Mesenteric fat pad (tissue), 1 donor: ENCODE measurements at places on chromosomes 6 and 20. TPM values are rescaled to one million over a fixed set of nuclear protein-coding genes. Genes with fewer than 3 reads are reported as not detected.

- DNase-seq = no peak
These were observed 156.6 kb downstream of the OTOR start for GRCh38 chr20:16904751-16905150.

BMP6 gene
- total RNA-seq = 12.7 TPM

GRCh38 chr6:8236956-8237355 lies 134.6 kb upstream of the EEF1E1 start:
- DNase-seq = no peak

GRCh38 chr6:157912326-157912725 lies 69.3 kb upstream of the SYNJ2 start:
- DNase-seq = no peak

- DNase-seq = no peak
These were observed 5.8 kb upstream of the SRXN1 start for GRCh38 chr20:658731-659291.

DNA sequence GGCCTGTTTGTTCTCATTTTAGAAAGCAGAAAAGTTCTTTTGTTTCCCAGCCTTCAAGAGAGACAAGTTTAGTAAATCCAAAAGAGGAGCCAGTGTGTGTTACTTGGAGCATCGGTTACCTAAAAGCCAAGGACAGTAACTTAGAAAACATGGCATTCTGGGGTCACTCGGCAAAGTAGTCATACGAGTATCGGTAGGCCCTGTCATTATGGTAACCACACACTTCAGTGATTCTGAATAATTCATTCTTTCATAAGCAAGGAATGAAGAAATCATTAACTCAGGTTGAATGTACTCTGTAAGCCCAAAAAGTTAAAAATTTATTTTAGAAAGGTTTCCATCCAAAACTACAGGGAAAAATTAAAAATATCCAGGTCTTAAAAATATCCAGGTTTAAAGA lies 34.0 kb downstream of the CNKSR3 start:
- DNase-seq = no peak
